ENCODE measurements at places on chromosomes 6 and 20.

GRCh38 chr20:9792674-9793073 lies 46.2 kb downstream of the PAK5 start:
- no peak for DNase-seq

- no peak for DNase-seq
These were observed 35.9 kb upstream of the RAB23 start for GRCh38 chr6:57257911-57258541.

GRCh38 chr20:38321959-38322598 lies 18.1 kb downstream of the BPI start:
- no peak for DNase-seq

DNA sequence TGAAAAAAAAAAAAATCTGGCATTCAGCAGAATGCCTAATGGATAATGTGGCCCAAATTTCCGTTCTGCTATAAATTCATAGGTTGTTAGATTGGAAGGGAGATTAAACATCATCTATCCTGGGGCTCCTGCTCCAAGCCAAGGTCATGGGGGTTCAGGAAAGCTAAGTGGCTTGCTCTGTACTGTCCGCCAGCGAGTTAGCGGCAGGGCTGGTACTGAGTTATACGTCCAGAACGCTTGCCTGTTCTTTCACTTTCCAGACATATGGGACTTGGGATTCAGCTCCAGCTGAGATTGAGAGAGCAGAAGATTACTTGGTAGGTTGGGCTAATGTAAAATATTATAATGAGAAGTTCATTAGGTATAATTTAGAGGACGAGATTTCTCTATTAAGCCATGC lies 858 bp downstream of the RWDD1 start:
- no peak for DNase-seq

- no peak for DNase-seq
These were observed 1.9 kb downstream of the KIF16B start for GRCh38 chr20:16571333-16571732.

- DNase-seq = peak; percentile 68
These were observed 6.4 kb upstream of the SLC12A5 start for GRCh38 chr20:46022411-46023147.

DNA sequence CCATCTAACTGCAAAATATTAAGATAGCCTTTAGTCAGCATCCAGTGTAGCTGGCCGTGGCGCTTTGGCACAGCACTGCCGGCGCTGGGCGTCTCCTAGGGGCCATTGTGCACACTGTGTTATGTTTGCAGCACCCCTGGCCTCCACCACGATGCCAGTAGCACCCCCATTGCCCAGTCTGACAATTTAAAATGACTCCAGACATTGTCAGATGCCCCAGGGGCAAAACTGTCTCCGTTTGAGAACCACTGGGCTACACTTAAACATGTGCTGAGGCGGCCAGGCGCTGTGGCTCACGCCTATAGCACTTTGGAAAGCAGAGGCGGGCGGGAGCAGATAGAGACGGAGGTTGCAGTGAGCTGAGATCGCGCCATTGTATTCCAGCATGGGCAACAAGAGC lies 6.0 kb upstream of the MTG2 start:
- DNase-seq = no peak

DNA sequence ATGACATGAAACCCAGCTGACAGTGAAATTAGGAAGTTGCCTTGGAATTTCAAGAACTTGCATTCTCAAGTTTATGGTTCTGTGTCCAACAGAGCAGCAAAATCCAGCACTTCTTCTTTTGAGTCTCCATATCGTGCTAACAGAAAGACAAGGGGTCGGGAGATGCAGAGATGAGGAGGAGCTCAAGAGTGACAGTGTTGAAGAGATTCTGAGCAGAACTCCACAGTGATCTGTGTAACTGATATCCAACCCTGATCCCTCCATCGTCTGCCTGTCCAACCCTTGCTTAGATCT lies 21.2 kb upstream of the BTN1A1 start:
- no peak for DNase-seq

DNA sequence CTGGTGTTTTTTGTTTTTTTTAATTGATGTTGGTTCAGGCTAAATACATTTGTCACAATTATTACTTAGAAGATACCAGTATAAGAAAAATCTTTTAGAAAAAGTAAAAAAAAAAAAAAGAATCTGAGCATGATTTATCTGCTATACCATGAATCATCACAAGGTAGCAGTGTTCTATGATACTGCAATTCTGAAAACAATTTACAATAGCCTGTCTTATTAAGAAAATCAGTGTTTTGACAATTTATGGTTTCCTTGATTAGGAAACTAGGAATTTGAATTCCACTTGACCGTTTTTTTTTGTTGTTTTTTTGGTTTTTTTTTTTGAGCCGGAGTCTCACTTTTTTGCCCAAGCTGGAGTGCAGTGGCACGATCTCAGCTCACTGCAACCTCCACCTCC lies 9.3 kb upstream of the MAK start:
- no peak for DNase-seq

GRCh38 chr6:36116066-36116864 lies 14.0 kb upstream of the MAPK13 start:
- no peak for DNase-seq

GRCh38 chr20:31505903-31506302 lies 8.3 kb upstream of the HM13 start:
- DNase-seq = no peak

- DNase-seq = no peak
These were observed 147.4 kb upstream of the MLN start for GRCh38 chr6:33950891-33951889.

DNA sequence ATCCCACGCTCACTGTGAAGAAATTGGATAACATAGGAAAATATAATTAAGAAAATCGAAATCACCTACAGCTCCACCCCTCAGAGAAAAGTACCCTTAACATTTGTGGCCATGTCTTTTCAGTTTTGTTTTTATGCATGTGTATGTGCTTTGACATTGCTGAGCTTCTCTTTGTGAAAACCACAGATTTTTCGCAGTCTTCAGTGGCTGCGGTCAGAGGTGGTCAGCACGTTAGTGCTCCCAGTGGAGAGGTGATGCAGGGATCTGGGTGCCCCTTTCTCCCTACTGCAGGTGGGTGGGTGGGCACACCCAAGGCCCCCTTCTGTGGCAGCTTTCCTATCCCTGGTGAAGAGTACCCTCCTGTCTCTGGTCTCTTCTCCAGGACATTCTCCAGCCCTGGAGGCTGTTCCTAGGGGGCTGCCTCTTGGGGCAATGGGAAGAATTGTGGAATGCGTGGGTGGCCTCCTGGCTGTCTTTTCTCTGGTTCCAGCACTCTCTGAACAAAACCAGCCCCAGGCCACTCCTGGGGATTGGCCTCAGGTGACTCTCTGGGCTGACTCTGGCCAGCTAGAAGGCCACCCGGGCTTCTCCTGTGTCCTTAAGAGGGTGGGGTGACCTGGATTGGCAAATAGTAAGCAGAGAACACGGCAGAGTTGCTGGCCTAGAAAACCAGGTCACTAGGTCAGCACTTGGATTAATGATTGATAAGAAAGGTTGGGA lies 49.8 kb upstream of the FANCE start:
- no peak for DNase-seq

DNA sequence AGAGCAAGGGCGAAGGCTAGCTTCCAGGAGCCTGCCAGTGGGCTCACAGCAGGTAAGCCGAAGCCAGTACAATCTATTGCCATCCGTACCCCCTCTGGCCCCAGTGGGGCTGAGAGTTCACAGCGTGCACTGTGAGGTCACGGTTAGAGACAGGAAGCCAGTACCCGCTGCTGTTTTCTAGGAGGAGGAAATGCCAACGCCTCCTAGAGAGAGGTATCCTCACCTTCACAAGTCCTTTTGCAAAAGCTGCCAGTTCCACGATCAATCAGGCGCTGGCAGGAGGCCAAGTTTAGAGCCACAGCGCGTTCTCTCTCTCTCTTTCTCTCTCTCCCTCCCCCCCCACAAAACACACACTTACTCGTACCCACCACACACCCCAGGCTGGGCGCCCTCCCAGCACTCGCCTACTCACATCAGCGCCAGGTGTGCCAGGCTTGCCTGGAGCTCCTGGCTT lies 22.5 kb downstream of the COL9A1 start:
- no peak for DNase-seq

DNA sequence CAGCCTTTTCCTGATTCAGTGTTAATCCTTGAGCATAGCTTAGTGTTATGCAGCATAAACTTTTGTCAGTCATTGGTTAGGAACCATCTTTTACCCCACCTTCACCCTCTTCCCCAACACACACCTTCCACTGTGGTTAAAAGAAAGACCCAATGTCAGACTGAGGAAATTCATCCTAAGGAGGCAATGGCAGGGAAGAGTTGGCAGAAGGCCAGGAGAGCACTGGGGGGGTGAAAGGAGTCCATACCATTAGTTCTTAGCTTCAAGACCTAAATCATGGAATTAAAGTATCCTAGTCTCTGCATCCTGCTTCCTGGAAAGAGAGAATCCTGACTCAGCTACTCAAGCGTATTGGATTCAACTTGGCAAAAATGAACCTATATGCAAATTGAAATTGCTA lies 16.9 kb upstream of the TAB2 start:
- DNase-seq = no peak

- peak; percentile 4 for DNase-seq
These were observed 146.9 kb downstream of the MACROD2 start for GRCh38 chr20:14142171-14142570.

- DNase-seq = no peak
These were observed 341.4 kb upstream of the IRAK1BP1 start for GRCh38 chr6:78525976-78526375.

GRCh38 chr6:168171673-168172353 lies 92.8 kb upstream of the FRMD1 start:
- no peak for DNase-seq

- DNase-seq = no peak
These were observed 5.2 kb downstream of the SRSF6 start for GRCh38 chr20:43462660-43463526.

DNA sequence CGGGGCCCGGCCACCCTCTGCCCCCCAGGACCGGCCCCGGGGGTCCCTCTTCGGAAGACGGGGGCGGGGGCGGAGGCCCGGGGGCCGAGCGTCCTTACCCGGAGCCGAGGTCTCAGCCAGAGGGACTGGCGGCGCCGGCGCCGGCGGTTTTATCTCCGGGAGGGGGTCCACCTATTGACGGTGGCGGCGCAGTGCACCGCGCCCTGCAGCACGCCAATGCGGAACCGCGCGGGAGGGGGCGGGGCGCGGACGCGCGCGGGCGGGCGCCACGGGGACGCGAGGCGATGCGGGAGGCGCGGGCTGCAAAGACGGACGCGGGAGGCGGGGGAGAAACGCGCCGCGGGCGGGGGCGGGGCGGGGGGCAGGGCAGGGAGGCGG lies at the start of gene EEF1A2:
Gene EEF1A2, minus strand, starts transcription at position 124 of the 378 bp plus-strand sequence. CDS start 1,320 bp downstream, outside the sequence.
- no peak for DNase-seq

- no peak for DNase-seq
These were observed 229.7 kb upstream of the PMEPA1 start for GRCh38 chr20:57939499-57939898.

DNA sequence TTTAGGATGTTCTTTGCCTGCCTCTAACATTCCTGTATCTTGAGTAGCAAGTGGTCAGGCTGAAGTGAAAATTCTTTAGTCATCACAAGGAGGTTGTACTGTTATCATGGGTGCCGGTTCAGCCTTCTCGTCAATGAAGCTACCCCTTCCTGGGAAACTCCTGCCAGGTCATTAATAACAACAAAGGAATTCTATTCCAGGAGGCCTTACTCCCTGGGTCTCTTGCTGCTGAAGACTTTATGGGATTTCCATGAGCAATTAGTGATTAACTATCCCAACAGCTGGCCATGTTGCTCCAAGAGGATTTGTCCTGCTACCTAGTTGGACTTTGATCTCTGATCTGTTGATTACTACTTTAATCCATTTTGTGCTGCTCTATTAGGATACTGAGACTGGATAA lies 62.7 kb upstream of the ELOVL5 start:
- no peak for DNase-seq

DNA sequence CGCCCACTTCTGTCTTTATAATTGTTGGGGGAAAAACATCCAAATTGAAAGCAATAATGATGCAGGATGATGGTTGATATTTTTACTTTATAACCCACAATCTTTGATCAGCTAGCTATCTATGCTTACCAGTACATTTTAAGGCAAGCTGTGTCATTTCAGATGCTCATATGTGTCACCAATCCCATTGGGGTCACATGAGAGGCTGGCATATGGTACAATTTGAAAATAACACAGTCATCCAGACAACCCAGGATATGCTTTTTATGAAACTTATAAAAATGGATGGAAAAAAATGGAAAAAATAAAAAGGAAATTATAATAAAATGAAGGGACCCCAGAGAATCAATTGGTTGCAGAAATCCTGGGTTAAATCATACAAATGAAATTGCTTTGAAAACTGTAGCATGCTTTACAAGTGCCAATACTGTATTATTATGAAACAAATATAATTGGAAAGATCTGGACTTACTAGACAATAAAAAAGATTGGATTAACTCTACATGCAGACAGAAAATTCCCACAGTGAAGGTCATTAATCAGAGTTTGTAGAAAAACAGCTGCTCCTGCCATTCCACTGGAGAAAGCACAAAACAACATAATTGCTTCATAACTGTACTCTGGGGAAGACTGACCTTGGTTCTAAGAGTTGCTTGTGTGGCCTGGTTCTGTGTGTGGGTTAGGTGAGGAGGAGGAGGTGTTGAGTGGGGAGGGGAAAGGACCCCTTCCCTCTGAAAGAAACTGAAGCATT lies 13.3 kb upstream of the PRIM2 start:
- no peak for DNase-seq

DNA sequence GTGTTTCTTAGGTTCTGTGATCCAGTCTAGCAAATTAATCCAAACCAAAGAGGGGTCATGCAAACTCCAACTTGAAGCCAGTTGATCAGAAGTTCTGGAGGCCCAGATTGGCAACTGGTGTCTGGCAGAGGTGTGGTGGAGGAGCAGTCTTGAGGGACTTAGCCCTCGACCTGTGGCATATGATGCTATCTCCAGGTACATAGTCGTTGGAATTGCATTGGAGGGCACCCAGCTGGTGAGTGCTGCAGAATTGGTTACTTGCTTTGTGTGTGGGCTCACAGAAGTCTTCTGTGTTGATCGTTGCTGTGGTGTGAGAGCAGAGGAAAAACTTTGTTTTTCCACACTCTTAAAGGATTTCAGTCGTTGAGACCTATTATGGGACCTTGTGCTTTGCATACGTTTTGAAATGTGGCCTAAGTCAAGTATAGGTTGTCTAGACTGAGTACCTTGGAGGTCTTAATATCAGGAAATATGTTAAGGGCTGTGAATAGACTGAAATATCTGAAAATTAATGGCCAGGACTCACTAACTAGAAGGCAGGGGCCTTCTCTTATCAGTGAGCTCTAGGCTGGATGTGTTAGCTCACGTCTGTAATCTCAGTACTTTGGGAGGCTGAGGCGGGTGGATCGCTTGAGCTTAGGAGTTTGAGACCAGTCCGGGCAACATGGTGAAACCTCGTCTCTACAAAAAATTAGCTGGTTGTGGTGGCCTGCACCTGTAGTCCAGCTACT lies 7.8 kb downstream of the PANK2 start:
- no peak for DNase-seq

Measured in GM18507 (cell line).